Glomerular endothelial cell (primary cell): ENCODE measurements at places on chromosomes 7 and 10. TPM values are rescaled to one million over a fixed set of nuclear protein-coding genes. Genes with fewer than 3 reads are reported as not detected.

The PCLO gene
- 0.68 and 1.4 TPM in 2 replicates for total RNA-seq

- no peak for DNase-seq
Observed at GRCh38 chr7:75906991-75907667, 7.8 kb upstream of the POR start.

- no peak for DNase-seq
Observed at GRCh38 chr7:105599551-105599950, 18.3 kb upstream of the EFCAB10 start.

The NPY gene
- not detected in 2 replicates for total RNA-seq

GRCh38 chr7:91691865-91692264 is 188.6 kb downstream of the MTERF1 start:
- DNase-seq, result no peak

GRCh38 chr7:112086496-112087254 is 119.5 kb downstream of the DOCK4 start:
- DNase-seq, result no peak

The SMNDC1 gene
- 8.4 and 11.5 TPM in 2 replicates for total RNA-seq

DNA sequence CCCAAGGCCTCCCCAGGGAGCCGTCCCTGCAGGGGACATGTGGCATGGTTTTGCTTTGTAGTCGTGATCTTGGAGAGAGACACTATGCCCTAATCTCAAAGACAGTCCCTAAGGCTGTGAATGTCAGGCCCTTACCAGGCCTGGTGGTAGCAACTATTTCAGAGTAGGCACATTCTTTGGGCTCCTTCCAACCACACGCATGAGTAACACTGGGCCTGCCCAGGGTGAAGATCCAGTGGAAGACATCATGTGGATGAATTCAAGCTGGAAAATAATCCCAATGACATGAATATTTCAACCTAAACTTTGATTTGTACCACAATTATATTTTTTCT is 39.5 kb upstream of the INSIG1 start:
- DNase-seq, result no peak

- DNase-seq, result no peak
Observed at GRCh38 chr10:93820434-93820833, 62.7 kb downstream of the LGI1 start.

GRCh38 chr10:77682393-77683087 is 44.9 kb upstream of the KCNMA1 start:
- DNase-seq, result no peak

The H2AZ2 gene
- total RNA-seq, result 111 and 134 TPM in 2 replicates

The SBDS gene
- 87.8 and 114 TPM in 2 replicates for total RNA-seq
